ENCODE measurements at places on chromosomes 2 and 18.

GRCh38 chr18:14919666-14920065, 171.7 kb downstream of the ANKRD30B start:
- DNase-seq = no peak

GRCh38 chr18:61443081-61443725, 110.0 kb downstream of the CDH20 start:
- DNase-seq = no peak

DNA sequence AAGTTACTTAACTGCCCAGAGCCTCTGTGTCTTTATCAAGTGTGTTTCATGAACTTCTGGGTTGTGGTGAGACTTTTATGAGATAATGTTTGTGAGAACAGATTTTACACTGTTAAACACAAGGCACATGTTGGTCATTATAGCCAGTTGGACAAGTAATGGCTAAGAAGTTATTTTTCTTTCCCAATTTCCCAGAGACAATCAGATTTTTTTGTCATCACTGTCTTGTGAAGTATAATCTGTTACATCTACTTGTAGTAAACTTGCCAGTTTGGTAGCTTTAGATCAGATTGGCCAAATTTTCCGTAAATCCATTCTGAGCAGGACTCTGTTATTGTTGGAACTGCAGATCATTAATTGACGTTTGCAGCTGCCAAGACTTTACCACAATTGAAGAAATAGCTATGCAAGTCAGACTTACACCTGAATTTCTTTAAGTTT, 838.8 kb downstream of the SLC4A3 start:
- DNase-seq = no peak

- DNase-seq = no peak
These were observed 818.1 kb upstream of the SOX11 start for GRCh38 chr2:4873876-4874593.

GRCh38 chr2:201883606-201884369, 77.5 kb downstream of the CDK15 start:
- peak; percentile 23 for DNase-seq

GRCh38 chr2:140998017-140998416, 1132.8 kb downstream of the LRP1B start:
- DNase-seq = no peak

GRCh38 chr2:212364112-212364985, 174.3 kb downstream of the ERBB4 start:
- DNase-seq = no peak

GRCh38 chr2:121721926-121722325, 14.7 kb downstream of the NIFK start:
- DNase-seq = no peak

- no peak for DNase-seq
These were observed 8.1 kb downstream of the MARS2 start for GRCh38 chr2:197713271-197713670.

GRCh38 chr2:127698553-127699355, 2.5 kb upstream of the SFT2D3 start:
- DNase-seq = no peak
